Stimulated activated CD4-positive, alpha-beta T cell treated with anti-CD3 and anti-CD28 coated beads, Interleukin-12 subunit alpha, Interleukin-12 subunit beta, amount 100 ng/mL, for 48 hours (primary cell): ENCODE measurements at places on chromosomes 7 and 10.

- DNase-seq: no peak
Observed at GRCh38 chr10:35063837-35064454, 26.2 kb downstream of the CUL2 start.

DNA sequence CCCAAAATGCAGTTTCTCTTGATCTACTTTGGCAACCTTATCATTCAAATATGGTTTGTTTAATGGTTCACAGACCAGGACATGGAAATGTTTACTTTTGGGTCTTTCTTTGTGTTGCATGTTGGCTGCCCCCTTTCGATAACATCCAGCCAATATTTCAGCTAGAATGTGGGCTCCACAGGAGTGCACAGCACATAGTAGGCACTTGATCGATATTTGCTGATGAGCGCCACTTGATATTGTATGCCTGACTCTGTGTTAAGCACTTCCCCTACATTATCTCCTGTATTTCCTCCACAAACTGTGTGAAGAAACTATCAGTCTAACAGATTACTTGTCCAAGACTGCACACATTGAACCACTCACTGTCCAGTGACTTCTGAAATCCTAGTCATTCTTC is 60.2 kb downstream of the SMURF1 start:
- no peak for DNase-seq

DNA sequence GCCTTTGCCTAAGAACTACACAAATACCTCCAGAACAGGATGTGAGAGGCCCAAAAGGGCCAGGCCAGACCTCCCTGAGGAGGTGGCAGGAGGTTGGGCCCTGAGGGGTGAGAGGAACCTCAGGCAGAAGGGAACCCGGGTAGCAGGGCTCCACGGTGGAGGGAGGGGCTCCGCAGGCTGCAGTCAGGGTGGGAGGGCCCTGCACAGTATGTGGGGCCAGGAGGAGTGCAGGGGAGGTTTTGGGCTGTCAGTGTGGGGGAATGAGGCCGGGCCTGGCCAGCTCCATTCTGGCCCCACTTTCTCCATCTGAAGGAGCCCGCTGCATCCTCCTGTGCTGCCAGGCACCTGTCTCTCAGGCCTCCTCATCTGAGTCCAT is 25.9 kb downstream of the DNAJB12 start:
- DNase-seq: no peak

DNA sequence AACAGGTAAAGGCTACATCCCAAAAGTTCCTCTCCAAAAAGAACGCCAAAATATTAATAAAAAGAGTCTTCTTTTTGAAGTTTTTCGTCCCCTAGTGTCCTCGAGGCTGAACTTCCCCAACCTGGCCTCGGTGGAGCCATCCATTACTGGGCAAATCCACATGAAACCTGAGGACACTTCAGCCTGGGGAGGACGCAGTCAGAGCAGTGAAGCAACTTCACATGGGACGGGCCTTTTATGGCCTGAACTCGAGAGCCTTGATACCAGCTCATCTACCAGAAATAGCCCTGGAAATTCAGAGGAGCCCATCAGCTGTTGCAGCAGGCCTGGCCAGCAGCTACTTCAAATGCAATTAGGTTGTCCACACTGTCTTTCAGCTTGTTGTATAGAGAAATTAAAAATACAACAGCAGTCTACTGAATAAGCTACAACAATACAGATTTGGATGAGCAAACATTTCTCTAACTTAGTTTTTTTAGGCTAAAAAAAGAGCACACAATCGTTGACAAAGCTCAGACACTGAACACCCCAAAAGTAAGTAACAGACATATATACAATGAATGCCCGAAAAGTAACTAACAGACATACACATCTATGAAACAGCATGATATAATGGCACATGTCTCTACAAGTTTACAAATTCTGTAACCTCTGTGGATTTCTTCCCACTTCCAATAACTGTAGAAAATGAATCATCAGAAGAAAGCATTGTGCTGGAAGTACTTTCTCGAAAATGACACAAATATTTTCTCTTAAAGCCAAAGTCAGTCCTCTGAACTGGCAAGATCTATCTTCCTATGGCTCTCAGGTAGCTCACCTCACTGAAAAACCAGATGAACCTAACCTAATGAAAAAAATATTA is at the start of gene SVIL:
TSS of gene SVIL (minus strand) at position 208 of the 862 bp plus-strand sequence. CDS start 79,913 bp downstream, outside the sequence.
- DNase-seq: no peak

- DNase-seq: no peak
Observed at GRCh38 chr7:1501487-1502270, 2.5 kb downstream of the INTS1 start.
